ENCODE measurements at places on chromosomes 11 and 22.

GRCh38 chr22:21855676-21856075, 11.8 kb downstream of the MAPK1 start:
- no peak for DNase-seq

GRCh38 chr22:37775785-37776638, 31.7 kb upstream of the GCAT start:
- DNase-seq: no peak

DNA sequence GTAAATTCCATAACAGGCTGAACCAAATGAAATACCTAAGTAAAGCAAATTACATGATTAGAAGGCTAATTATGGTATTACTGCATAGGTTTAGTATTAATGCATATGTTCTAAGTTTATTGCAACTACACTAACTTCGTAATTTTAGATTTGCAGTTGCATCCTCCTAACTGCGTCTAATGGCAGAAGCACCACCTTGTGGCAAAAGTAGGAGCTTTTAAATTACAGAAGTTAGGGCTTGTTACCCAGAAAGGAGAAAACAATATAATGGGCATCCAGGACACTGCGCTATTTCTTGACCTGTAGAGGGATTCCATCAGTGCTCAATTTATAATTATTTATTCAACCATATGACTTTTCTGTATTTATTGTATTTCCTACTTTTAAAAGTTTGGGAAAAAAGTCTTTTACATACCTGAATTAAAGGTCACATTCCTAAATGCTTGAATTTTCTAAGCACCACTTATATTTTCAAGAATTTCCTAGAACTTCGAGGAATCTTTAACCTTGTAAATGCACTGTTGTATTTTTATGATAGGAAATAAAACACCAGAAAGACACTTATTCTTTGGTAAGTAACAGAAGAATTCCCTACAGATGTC, 16.3 kb upstream of the GPR83 start:
- no peak for DNase-seq

DNA sequence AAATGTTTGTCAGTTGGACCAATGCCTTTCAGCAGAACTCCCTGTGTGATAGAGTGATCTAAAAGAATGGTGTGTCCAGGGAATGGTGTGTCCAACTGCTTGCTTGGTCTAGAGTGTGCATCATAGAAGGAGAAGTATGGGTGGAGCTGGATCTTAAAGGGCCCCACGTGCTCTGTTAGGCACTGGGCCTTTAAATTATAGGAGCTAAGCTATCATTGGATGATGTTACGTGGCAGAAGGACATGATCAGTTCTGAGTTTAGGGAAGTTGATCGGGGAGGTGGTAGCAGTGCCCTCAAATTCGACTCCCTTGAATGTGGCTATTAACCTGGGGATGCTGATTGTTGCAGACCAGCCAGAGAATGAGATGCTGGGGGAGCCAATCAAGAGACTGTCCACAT, 16.4 kb downstream of the STX3 start:
- DNase-seq: no peak

GRCh38 chr11:63769042-63769713, 603 bp upstream of the ZFTA start:
- DNase-seq: no peak

GRCh38 chr22:27986459-27986858, 67.4 kb upstream of the PITPNB start:
- no peak for DNase-seq

DNA sequence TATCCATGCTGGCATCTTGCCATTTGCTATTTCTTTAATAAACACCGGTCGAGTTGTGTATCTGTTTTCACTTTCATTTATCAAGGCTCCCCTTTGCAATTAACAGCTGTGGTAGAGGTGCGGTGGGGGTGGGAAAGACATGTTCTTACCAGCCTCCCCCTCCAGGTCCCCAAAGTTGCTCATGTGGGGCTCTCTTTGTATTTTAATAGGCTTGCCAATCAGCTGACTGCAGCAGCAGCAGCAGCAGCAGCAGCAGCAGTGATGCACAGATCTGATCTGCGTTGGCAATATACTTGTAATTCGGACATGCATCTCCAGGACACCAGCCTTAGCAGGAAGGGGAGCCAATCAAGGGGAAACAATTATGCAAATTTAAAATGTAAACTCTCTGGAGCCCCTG, 40.3 kb upstream of the E2F8 start:
- DNase-seq: peak; percentile 33

GRCh38 chr22:24460418-24461089, 33.2 kb downstream of the ADORA2A start:
- no peak for DNase-seq

GRCh38 chr22:44536411-44536810, 38.4 kb upstream of the RTL6 start:
- no peak for DNase-seq

- no peak for DNase-seq
Observed at GRCh38 chr22:21098099-21098671, 52.4 kb downstream of the LRRC74B start.

- DNase-seq: no peak
Observed at GRCh38 chr11:133966921-133967598, 10.3 kb upstream of the IGSF9B start.

- DNase-seq: no peak
Observed at GRCh38 chr11:98740321-98740720, 280.4 kb upstream of the CNTN5 start.

DNA sequence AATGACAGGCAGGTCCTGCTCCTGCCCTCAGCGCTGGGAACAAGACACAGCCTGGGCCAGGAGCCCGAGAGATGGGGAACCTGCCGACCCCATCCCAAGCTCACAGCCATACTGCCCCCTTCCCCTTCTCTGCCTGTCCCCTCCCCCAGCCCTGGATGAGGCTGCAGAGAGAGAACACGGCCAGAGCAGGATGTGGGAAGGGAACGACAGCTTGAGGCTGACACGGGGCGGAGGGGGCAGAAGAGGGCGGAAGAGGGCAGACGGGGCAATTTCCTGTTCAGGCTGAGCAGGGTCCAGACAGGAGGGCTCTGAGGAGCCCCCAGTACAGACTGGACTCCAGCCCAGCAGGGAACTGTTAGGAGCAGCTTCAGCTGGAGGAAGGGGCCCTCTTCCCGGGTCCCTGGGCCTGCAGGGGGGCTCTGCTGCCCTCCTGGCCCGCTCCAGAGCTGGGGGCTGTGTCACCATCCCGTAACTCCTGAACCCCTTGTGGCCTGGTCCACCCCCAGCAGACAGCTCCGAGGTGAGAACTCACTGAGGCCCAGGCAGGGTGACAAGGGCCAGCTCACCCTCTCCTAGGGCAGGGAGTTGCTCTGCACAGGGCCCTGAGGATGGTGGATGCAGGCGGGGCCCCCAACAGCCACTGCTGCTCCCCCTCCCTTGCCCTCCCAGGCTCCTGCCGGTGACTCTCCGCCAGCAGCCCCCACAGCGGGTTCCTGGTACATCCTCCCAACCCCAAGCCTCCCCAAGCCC, 5.7 kb downstream of the CTSD start:
- DNase-seq: peak; percentile 75

DNA sequence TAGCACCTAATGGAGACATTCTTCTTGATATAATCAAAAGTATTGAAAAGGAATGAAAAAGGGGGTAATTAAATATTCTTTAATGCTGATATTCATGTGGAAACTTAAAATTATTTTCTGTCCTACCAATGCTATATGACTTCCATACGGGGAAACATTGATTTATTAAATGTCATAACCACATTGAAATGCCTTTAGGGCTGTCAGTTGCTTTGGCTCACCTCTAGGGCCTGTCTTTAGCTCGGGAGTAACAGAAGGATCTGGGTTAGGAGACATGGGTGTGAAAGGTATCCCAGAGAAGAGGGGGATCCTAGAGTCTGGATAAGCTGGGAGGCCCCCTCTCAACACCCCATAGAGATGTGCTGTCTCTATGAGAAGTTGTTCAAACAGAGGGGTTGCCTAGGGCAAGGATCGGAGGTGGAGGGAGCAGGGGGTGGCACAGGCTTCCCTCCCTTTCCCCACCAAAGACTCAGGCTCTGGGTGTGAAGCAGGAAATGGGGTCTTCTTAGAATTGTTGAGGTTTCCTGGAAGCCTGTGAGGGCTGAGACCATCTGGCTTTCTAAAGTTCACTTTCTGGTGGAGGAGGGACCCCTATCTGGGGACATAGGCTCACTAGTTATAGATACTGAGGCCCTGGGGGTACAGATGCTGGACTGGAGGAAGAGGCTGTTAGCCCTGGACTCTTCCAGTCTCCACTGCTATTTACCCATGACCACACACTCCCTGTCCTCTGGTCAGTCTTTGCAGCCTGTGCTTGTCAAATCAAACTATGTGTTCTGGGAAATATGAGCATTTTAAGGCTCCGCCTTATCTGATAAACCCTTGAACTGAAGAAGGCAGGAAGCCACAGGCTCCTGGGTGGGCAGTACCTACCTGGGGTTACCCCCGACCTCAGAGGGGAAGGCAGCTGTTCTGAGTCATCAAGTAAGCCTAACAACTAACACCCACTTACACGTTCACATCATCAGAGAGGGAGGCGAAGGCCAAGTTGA, 55.8 kb upstream of the RRAS2 start:
- DNase-seq: peak; percentile 84

DNA sequence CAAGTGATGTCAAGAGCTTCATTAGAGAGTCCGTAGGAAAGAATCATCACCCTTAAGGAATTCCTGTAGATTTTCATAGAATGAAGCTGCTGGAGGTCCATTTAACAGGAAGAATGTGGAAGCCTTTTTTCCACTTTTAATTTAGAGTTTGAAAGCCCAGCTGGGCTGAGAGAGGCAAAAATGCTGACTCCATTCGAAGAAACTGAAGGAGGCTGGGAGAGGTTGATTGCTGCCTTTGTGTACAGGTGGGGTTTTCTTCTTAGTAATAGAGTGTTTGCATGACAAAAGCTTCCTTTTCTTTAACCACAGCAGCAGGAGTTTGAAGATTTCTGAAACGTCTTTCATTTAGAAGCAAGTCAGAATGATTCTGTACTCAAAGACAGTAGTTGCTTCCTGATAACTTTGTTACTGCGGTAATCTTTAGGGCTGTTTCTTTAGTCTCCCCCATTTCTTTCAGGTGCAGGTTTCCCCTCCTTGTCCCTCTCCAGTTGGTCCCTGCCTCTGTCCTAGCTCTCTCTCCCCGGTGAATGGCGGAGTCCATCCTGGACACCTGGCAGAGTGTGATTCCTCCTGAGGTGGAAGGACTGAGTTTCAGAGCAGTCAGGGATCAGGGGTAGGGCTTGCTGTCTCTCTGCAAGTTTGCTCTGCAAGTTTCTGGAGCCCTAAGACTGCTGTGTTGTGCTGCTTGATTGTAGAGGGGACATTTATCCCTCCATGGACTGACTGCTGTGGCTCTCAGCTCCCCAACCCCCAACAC, 166.2 kb downstream of the LDLRAD3 start:
- no peak for DNase-seq

GRCh38 chr11:45541693-45542434, 123.6 kb downstream of the CHST1 start:
- no peak for DNase-seq

DNA sequence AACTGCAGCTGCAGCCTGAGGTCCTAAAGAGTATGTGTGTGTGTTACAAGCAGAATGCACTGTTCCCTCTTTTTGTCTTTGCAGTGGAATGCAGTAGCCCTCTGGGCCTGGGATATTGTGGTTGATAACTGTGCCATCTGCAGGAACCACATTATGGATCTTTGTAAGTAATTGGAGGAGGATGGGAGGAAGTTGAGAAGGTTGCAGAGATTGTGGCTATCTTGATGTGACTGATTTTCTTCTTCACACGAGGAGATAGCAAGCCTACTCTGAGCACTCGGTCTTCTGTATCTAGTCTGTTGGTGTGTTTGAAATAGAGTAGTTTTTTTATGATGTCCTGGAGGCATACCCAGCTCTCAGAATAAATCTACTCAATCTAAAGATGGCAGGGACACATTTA, 2.3 kb downstream of the RBX1 start:
- no peak for DNase-seq

GRCh38 chr11:28539239-28540030, 431.2 kb downstream of the METTL15 start:
- no peak for DNase-seq

- DNase-seq: no peak
Observed at GRCh38 chr11:81987829-81988472, 745.7 kb downstream of the FAM181B start.

DNA sequence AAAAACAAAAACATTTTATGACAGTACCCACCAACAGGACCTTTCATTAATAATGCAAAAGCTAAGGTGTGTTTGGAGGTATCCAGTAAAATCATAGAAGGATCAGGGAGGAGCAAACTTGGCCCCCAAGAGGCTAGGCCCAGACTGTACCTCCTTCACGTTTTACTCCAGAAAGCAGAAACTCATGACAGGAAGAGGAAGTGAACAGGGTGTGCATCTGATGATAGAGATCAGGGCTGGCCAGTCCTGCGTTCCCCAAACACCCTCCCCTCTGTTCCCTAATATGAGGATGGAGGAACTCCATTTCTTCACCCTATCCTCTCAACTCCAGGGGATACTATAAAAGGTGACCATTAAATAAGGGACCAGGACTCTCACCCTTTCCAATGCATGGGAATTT, 10.2 kb upstream of the MS4A12 start:
- DNase-seq: no peak

Data from NK-92 treated with Interleukin-12 subunit alpha and Interleukin-12 subunit beta, amount 100 ng/mL, for 24 hours (cell line).